ENCODE measurements at places on chromosomes 6 and 20.
A peak's percentile ranks its signal among the peaks of the same experiment; 100 is the strongest.

- peak; percentile 10 for DNase-seq
These were observed 176.2 kb downstream of the KIF16B start for GRCh38 chr20:16397086-16397485.

DNA sequence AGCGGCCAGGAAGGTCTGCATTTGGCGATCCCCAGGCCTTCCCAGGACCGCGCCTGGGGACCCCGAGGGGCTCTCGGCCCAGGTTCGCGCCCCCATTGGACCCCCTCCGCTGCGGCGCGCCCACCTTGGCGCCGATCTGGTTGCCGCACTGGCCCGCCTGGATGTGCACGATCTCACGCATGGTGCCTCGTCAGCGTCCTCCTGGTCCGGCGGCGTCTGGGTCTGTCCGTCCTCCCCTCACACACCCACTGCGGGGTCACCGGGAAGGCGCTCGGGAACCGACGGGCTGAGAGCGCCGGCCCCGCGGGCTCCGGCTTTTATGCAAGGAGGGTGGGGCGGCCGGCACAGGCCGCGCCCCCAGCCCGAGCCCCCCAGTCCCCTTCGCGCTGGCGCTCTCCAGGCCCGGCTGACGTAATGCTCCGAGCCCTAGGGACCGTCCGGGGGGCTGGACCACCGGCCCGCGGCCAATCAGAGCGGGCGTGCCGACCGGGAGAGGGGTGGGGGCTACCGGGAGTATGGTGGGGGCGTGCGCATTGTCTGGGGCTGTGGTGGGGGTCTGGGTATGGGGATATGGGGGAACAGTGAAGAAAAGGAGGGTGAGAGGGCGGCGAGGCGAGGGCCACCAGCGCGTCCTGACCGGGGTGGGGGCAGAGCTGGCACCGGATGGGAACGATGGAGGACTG lies at the start of gene TUBB2B:
Gene TUBB2B (minus strand): TSS at position 291 of the 683 bp plus-strand sequence. CDS start 110 bp downstream, at position 181.
- DNase-seq = no peak

DNA sequence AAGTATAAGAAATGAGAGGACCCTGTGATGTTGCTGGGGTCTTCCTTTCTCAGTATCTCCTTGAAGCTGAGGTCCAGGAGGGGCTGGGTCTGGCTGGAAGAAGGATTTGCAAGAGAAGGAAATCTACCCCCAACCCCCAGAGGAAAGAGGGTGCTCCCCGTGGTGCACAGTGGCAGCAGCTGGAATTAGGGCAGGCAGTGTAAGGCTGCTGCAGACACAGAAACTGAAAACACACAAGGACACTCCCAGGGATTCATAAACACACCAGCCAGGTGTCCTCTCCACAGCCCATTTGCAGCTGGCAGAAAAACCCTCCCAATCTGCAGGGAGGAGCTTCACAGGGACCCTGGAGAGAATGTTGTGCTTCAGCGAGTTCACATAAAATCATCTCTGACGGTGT lies 297.2 kb downstream of the CDH26 start:
- DNase-seq = no peak

DNA sequence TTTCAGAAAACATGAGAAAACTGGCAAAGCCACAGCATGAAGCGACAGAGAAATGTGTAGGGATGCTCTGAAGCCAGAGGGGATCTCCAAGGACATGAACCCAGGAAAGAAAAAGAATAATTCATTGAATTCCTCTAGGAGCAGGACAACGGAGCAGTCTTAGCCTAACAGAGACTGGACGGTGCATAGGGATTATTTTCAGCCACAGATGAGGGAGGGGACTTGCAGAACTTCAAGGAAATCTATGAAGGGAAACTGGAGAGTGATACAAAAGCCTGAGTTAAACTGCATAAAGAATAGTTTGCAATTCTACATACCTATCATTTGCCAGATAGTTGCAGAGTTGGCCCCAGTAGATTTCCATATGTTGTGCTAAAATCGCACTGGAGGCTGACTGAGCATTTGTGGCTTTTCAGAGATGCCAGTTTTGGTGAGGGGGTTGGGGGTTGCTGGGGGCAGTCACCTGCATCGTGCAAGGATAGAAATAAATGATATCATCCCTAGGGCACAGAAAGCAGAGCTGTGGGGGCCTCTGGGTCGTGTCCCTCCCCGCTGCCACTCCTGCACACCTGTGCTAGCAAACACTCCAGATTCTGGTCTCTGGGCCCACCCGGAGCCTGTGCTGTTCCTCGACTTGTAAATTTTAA lies 443.2 kb upstream of the JARID2 start:
- no peak for DNase-seq

DNA sequence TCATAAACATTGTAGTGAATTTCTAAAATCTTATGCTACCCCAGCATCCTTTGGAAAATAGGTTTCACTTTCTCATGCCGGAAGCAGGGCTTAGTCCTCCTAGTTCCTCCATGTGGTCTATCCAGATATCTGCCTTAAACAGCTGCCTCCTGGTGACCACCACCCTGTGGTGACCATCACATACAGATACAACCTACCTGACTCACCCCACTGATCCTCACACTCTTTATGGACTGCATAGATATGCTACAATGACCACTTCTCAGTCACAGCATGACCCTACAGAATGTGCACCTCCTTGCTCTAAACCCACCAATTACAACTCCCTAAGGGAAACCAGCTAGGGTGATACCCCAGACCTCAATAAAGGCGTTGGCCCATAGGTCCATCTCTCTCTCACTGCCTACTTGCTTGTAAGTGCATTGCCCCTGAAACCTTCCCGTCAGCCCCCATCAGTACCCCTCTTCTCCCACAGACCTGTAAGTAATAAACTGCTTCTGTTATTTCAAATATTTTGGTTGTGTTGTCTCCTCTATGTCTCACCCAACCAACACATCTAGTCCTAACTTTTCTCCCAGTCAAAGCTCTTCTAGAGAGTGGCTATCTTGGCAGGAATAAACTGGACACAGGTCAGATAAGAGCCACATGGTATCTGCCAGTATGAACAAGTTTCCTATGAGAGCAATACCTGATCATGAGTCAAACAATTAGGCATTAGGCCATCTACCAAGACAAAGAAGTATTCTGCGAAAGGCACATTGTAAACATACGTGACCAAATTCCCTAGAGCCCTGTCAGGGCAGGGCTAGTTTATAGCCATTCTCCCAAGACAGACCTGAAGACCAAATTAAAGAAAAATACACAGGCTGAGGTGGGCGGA lies 39.4 kb upstream of the PLEKHG1 start:
- DNase-seq = no peak

- no peak for DNase-seq
These were observed 38.6 kb upstream of the NOL4L start for GRCh38 chr20:32623667-32624157.

DNA sequence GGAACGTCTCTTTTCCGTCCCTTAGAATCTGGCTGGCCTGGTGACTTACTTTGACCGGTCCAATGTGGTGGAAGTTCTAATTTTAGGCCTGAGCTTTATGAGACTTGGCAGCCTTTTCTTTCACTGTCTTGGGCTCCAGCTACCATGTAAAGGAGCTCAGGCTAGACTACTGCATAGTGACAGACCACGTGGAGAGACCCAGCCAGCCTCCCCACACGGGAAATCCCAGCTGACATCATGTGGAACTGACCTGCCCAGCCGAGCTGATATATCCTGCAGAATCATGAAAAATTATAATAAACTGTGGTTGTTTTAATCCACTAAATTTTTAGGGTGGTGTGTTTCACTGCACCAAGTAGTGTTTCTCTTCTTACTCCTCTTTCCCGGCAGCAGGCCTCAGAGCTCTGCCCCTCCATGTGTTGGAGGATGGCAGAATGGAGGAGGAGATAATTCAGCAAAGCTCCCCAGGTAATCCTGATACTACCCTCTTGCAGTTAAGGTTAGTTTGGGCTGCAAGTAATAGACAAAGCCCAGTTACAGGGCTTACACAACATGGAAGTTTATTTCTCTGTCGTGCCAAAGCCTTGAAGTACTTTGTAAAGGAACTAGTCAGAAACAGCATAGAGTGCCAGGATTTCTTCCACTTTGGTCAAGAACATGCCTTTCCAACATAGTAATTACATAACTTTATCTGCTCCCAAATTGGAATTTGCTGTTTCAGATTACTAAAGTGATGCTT lies 87.5 kb downstream of the SH3BGRL2 start:
- DNase-seq = peak; percentile 12

DNA sequence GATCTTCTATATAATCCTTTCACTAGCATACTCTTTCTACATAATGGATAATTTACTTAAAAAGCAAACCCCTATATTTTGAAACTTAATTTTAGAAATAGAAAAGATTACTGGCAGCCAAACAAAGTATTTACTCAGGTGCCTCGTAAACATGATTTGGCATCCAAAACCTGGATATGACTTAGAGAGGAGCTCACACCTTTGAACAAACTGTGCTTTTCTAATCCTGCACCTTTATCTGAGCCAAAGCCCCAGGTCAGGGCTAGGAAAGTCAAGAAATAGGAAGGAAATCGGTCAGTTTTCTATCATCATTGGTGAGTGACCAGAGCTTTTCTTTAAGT lies 170.9 kb downstream of the PHF3 start:
- no peak for DNase-seq

DNA sequence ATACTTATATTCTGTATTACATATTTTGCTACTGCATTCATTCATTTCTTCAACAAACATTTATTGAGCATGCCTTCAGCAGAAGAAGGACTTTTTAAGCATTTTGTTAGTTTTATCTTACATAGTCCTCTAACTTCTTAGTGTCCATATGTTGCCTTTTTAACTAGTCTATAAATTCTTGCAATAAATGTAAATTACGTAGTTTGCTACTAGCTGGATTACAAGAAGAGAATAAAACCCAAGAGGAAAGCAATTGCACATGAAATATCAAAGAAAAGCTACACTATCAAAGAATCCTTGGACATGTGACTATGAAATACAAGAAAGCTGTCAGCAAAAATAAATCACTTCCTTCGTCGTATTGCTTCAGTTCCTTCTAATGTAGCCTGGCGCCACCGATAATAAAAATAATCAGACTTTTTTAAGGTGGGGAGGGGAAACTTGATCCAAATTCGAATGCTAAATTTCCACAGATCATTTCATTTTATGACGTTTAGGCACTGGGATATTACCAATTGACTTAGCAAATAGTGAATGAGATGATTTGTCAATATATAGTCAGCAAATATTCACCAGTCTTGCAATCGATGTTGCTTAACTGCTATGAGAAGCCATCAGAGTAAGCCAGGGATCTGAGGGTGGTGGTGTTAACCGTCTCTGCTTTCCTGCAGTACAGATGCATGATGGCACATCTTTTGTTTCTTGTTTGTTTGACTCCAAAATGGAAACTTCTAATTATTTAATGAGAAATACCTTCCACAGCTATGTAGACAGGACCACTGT lies 258.7 kb upstream of the EXOC2 start:
- DNase-seq = no peak

- no peak for DNase-seq
These were observed 318.9 kb downstream of the CLIC5 start for GRCh38 chr6:45696738-45697137.

- DNase-seq = no peak
These were observed 8.6 kb upstream of the CASS4 start for GRCh38 chr20:56403465-56403864.

GRCh38 chr6:112636650-112637262 lies 289.6 kb downstream of the RFPL4B start:
- DNase-seq = peak; percentile 55

DNA sequence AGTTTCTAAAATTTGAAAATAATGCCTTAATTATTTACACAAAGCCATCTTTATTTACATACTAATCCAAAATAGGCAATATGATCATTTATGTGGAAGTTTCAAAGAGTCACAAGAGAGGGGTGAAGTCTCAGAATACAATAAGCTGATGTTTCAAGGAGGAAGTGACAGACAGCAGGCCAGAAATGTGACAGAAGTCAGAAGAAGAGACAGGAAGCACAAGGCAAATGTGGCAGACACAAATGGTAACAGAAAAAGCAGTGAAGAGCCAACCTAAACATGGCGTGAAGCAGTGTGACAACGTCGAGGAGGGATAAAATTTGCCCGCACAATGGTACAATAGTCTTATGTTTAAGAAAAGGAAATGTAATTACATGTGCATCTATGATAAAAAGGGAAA lies 59.8 kb downstream of the SHPRH start:
- no peak for DNase-seq

GRCh38 chr6:148195511-148195910 lies 147.1 kb upstream of the SASH1 start:
- no peak for DNase-seq

DNA sequence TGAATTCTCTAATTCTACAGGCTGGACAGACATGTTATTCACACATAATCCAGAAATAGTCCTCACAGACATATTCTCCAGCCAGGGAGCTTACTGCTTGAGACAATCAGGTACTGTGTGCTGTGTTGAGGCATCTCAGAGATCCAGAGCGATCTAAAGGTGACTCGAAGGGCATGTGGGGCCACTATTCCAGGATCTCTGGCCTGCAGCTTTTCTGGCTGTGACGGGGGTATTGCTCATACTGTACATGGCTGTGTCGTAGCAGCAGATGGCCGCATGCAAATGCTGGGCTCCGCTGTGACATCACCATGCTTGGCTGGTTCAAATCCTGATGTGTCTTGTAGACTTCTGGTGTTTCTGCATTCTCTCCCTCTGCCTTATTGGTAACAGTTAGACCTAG lies 37.8 kb downstream of the CD109 start:
- no peak for DNase-seq

DNA sequence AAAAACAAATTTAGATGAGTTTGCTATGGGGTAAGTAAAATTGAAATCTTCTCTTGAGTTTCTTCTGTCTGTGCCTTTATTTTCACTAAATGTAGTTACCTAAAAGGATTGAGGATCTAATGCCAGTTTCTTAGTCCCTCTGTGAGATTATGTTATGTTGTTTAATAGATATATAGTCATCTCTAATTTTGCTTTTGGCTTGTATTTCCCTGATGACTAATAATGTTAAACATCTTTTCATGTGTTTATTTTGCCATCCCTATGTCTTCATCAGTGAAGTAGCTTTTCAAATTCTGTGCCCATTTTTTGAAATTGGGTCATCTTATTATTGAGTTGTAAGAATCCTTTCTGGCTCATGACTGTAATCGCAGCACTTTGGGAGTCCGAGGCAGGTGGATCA lies 13.7 kb downstream of the QRSL1 start:
- DNase-seq = no peak

DNA sequence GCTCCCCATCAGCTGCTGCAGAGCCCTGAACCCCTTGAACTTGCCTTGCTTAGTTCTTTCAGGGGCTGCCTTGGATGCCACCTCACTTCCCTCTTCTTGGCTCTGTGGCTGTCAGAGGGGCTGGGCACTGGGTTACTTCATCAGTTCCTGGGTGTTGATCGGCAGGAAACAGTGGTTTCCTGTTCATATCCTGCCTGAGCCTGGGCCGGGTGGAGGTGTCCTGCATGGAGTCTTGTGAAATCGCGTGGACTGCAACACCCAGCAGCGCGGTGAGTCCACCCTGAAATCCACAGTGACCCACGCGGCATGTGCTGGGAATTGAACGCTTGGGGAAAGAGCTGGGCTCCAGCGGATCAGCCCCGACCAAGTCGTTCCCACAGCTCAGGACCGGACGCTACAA lies 97.5 kb downstream of the CDH26 start:
- DNase-seq = no peak

- DNase-seq = no peak
These were observed 5.0 kb downstream of the KIF3B start for GRCh38 chr20:32282461-32282860.

- peak; percentile 31 for DNase-seq
These were observed 35.9 kb downstream of the PLCG1 start for GRCh38 chr20:41173161-41173721.

Measured in skeletal muscle cell (primary cell).